ENCODE measurements at places on chromosomes 3 and 15. TPM values are rescaled to one million over a fixed set of nuclear protein-coding genes. Genes with fewer than 3 reads are reported as not detected.
A peak's percentile ranks its signal among the peaks of the same experiment; 100 is the strongest.

GRCh38 chr3:23129817-23130216, 73.3 kb upstream of the UBE2E2 start:
- H3K36me3 ChIP-seq = no peaks in the 10 kb centered on the region
- no peak overlapping the region for H3K4me3 ChIP-seq
- H3K27ac ChIP-seq = no peak overlapping the region
- no peaks in the 10 kb centered on the region for H3K4me1 ChIP-seq
- H3K27me3 ChIP-seq = peaks cover 22% of the 10 kb centered on the region
- peak; percentile 25 for DNase-seq

DNA sequence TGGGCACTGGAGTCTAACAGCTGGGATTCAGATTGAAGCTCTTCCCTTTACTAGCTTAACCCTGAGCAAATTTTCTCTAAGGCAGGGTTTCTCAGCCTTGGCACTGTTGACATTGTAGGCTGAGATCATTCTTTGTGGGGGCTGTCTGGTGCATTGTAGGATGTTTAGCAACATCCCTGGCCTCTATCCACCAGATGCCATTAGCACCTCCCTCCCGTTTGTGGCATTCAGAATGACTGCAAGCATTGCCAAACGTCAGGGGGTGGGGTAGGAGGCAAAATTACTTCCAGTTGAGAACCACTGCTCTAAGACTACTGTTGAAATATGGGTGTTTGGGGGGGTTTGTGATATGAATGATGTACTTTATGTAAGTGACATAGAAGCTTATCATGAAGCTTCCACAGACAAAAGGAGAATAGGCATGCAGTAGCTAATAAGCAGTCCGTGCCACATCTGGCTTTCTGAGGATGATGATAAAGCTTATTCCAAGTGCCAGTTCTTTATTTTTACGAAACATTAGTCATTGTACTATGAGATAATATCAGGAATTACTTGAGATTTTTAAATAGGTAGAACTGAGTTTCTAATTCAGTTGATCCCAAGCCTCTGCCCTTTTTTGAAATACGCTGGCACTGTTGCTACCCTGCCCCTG, 39.3 kb downstream of the NKIRAS1 start:
- H3K4me3 ChIP-seq = no peak overlapping the region
- H3K27ac ChIP-seq = no peak overlapping the region
- H3K27me3 ChIP-seq = no peaks in the 10 kb centered on the region
- H3K4me1 ChIP-seq = no peaks in the 10 kb centered on the region

DNA sequence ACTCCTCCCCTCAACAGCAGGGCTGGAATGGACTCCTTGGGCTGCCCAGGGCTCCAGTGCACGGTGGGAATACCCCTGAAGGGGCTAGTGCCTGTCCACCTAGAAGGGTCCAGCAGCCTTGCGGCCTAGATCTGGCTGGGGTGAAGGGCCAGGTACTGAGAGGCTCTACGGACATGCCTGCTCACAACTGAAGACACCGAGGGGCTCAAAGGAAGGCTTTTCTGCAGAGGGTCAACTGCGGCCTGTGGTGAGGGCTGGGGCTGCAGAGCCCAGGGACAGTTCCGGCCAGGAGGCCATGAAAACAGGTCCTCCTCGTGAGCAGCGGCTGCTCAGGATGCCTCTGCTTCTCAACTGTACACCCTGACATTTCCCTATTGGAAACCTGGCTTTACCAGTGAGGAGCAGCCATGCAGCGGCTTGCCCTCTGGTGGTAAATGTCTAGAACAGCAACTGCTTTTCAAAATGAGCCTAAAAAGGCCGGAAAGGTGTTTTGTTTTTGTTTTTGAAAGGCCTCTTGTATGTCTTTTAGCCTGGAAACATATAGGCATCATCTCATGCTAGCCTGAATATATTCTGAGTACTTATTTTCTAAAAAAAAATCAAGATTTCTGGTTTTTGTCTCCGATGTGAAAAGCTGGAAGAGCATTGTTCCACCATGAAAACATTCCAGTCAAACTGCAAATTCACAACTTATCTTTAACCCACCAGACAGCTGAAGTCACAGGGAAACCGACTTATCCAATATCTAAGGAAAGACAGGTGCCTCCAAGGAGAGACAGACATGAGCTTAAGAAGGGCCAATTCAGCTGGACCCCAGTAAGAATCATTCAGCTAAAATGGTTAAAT, 163.4 kb downstream of the KLF13 start:
- H3K36me3 ChIP-seq = no peaks in the 10 kb centered on the region
- H3K27me3 ChIP-seq = no peaks in the 10 kb centered on the region
- no peak overlapping the region for H3K4me3 ChIP-seq
- H3K27ac ChIP-seq = no peak overlapping the region

DNA sequence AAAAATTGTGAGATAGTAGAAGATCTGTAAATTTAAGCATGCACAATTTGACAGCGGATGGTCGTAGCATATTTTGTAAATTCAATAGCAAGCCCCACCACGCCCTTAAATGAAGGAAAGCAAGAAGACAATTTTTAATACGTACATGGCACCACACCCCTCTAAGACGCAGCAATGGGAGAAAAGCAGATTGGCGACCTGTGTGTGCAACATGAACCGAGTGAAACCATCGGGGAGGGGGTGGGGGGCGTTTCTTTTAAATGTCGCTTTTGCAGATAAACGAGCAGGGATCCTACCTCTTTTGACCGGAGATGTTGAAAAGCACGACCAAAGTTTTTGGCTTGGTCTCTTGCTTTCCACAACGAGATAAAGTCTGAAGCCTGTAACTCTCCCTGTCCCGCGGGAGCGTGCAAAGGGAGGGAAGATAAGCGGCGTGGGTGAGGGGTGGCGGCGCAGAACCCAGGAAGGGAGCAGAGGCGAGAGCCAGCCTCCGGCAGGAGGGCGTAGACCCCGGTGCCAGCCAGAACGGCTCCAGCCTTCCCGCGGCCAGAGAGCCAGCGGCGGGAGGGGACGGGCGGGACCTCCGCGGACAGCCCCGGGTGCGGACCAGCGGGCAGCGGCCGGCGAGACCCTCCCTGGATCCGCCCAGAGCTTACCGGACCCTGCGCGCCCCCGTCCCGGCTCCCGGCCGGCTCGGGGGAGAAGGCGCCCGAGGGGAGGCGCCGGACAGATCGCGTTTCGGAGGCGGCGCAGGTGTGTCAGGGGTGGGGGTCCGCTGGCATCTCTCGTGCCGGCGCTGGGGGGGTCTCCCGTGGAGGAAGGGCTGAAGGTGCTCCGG, at the start of gene CHL1:
TSS of gene CHL1 (plus strand) at position 453 of the 838 bp plus-strand sequence. CDS start 123,014 bp downstream, outside the sequence.
- peak; percentile 13 for DNase-seq
- peak within 1 kb of the TSS; percentile 39 for H3K27ac ChIP-seq
- peaks cover 7% of the 10 kb centered on the region for H3K4me1 ChIP-seq
- peak within 1 kb of the TSS; percentile 68 for H3K4me3 ChIP-seq
- H3K27me3 ChIP-seq = peaks cover 27% of the 10 kb centered on the region
- peaks cover 12% of the 10 kb centered on the region for H3K36me3 ChIP-seq

GRCh38 chr3:162938083-162938482, 1441.5 kb downstream of the OTOL1 start:
- H3K27ac ChIP-seq = no peak overlapping the region
- no peaks in the 10 kb centered on the region for H3K36me3 ChIP-seq
- no peak overlapping the region for H3K4me3 ChIP-seq
- no peaks in the 10 kb centered on the region for H3K4me1 ChIP-seq

GRCh38 chr3:171753025-171753472, 57.2 kb downstream of the PLD1 start:
- no peak overlapping the region for H3K27ac ChIP-seq
- peak; percentile 41 for DNase-seq
- H3K27me3 ChIP-seq = no peaks in the 10 kb centered on the region
- H3K4me1 ChIP-seq = no peaks in the 10 kb centered on the region

The KLHL18 gene
- 33.3 TPM for total RNA-seq

DNA sequence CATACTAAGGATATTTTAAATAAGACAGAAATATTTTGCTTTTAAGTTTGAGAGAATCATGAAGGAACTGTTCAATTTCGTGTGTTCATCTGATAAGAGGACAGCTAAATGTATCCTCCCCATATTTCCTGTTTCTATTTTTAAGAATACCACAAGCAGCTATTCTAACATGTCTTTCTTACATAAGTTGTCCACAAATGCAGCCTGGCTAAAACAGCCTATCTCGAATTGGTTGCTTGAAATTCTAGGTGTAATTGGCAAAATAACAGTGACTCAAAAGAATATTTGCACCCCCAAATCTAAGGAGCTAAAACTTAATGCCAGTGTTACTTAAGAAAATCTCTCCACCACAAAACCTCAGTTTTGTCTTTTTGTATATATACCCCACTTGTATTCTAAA, 35.0 kb downstream of the BTLA start:
- H3K27me3 ChIP-seq = no peaks in the 10 kb centered on the region
- H3K4me3 ChIP-seq = no peak overlapping the region
- H3K36me3 ChIP-seq = no peaks in the 10 kb centered on the region
- no peak for DNase-seq
- peaks cover 8% of the 10 kb centered on the region for H3K4me1 ChIP-seq
- no peak overlapping the region for H3K27ac ChIP-seq

The SLC28A2 gene
- not detected for total RNA-seq
